ENCODE measurements at places on chromosomes 16 and 17. TPM values are rescaled to one million over a fixed set of nuclear protein-coding genes. Genes with fewer than 3 reads are reported as not detected.

GRCh38 chr16:51510416-51510815 lies 359.3 kb upstream of the SALL1 start:
- no peak for DNase-seq

DNA sequence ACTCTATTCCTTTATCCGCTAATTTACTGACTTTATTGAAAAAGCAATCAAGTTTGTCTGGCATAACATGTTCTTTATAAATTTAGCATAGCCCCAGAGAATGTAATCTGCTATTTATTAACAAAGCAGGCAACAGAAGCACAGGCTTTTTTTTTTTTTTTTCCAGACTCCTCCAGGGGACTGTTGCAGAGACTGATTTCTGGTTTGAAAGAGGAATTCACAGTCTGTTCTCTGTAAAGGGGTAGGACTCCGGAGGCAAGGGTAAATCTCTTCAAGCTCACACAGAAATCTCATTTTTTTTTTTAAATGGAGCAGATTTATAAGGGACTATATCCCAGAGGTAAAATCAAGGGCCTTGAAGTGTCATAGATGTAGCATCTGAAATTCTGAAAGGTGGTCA lies 1386.5 kb upstream of the CDH8 start:
- DNase-seq: no peak

- DNase-seq: no peak
Measured at GRCh38 chr17:7356756-7357155, 1.8 kb downstream of the TMEM95 start.

GRCh38 chr17:41296846-41297245 lies 5.8 kb downstream of the KRTAP29-1 start:
- DNase-seq: no peak

GRCh38 chr17:45867702-45868101 lies 23.0 kb downstream of the SPPL2C start:
- no peak for DNase-seq

DNA sequence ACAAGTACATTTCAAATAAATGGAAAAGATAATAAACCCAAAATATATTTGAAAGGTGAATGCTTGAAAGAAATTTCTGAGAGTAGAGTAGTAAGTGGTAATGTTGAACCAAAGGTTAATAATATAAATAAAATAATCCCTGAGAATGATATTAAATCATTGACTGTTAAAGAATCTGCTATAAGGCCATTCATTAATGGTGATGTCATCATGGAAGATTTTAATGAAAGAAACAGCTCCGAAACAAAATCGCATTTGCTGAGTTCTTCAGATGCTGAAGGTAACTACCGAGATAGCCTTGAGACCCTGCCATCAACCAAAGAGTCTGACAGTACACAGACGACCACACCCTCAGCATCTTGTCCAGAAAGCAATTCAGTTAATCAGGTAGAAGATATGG lies 84.2 kb downstream of the C17orf58 start:
- no peak for DNase-seq

GRCh38 chr16:86531191-86531545 lies 20.8 kb downstream of the FOXF1 start:
- DNase-seq: no peak

DNA sequence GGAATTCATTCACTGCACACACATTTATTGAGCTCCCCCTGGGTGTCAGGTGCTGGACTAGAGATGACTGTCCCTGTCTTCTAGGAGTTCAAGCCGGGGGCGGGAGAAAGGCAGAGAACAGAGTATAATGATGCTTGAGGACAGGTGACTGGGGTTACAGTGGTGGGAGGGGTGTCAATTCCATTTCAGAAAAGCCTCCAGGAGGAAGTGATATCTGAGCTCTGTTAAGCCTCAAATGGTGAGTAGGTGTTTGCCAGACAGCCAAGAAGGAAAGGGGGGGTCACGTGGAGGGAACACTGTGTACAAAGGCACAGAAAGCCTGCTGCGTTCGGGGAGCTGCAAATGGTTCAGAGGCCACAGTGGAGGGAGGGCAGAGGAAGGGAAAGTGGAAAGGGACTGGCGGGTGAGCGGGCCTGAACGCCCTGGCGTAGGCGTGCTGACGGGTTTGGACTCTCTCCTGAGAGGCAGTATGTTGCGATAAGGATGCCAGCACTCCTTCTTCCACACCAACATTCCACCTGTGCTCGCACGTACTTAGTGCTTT lies 9.7 kb upstream of the NXPH3 start:
- DNase-seq: no peak

DNA sequence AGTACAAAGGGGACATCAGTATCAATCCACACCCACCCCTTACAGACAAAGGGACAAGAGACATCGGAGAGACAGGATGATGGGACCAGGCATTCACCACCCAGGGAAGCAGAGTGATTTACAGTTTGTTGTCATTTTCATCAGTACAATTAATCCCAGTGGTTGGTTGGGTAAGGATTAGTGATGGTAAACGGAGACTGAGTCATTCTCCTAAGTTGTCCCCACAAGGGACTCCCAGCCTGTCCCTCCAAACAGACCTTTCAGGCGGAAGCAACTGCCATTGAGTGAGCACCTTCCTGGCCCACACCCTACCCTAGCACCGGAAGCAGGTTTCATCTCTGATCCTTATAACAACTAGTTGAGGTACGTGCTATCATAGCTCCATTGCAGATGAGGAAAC lies 11.2 kb downstream of the PPL start:
- DNase-seq: no peak

GRCh38 chr17:10051112-10051511 lies 146.0 kb upstream of the RCVRN start:
- DNase-seq: no peak

GRCh38 chr16:82936941-82937551 lies 310.3 kb downstream of the CDH13 start:
- DNase-seq: no peak

DNA sequence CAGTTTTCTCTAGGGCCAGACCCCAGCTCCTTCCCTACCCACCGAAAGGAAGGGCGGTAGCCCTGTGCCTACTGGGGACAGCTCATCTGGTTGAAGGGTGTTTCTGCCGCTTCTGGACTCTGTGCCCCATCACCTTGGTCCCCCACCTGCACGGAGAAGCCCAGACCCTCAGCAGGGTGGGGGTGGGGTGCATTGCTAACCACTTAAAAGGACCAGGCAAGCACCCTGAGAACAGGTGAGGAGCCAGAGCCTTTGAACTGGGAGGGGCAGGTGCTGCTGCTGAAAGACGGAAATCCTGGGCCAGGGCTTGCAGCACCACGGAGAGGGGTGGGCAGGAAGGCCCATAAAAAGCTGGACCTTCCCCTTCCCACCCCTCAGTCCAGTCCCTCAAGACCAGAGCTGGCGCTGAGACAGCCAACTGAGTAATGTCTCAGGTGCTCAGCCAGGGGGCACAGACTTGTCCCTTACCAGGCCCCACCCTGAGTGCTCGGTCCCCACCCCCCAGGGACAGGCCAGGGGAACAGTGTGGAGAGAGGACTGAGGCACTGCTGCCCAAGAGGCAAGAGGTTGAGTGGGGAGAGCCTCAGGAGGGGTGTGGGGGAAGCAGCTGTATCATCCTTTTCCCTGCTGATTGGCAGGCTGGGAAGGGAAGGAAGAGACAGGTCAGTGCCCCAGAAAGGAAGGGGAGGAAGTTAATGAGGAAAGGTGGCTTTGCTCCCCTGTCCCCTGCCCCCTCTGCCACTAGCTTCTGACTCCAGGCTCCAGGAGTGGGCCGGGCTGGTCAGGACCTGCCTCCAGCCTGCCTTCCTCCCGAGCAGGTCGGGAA lies 10.9 kb upstream of the SP2 start:
- DNase-seq: peak; percentile 57

DNA sequence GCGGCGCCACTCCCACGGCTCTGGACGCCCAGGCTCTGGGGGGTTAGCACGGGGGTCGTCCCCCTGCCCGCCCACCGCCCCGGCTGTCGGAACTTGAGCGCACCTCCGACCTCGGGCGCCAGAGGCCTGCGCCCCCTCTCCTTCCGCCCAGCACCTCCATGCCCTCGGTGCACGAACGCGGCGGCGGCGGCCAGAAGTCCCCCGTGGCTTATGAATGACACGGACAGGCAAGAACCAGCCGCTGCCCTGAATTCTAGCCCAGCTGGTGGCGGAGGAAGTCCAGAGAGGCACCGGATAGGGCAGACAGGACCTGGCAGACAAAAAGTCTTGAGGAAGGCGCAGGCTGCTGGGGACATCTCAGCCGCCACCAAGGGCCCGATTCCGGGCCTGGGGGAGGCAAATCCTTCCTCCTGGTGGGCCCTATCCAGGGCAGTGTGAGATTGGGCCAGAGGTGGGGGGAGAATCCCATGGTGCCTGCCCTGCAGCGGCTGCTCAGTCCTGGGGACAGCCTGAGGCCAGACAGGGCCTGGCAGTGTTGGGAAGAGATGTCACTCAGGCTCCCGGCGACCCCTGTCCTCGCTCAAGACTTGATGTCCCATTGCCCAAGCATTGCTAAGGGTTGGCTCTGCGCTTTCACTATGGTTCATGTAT lies 897 bp upstream of the CYGB start:
- peak; percentile 68 for DNase-seq

DNA sequence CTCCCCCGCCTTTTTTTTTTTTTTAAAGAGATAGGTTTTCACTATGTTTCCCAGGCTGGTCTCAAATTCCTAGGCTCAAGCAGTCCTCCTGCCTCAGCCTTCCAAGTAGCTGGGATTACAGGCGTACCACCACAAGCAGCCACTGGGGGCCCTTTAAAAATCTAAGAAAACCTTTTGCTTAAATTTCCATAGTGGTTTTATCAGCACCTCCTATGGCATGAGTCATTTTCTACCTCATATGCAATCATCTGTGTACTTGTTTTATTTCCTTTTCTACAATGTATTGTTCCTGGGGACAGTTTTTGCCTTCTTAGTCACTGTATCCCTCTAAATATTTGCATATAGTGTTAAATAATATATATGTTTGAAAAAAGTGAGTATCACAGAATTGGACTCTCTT lies 29.2 kb downstream of the GNA13 start:
- DNase-seq: peak; percentile 63

GRCh38 chr16:15725641-15726240 lies 75.7 kb downstream of the NDE1 start:
- DNase-seq: no peak

GRCh38 chr16:22727285-22728166 lies 86.4 kb upstream of the HS3ST2 start:
- no peak for DNase-seq

The GDPD3 gene
- total RNA-seq: 3.8 TPM

The PDIA2 gene
- total RNA-seq: 1.4 TPM

The SALL1 gene
- total RNA-seq: 101 TPM

The TSR1 gene
- total RNA-seq: 81.1 TPM

The C16orf96 gene
- total RNA-seq: 2.0 TPM

The CCL2 gene
- total RNA-seq: 1.4 TPM

The SLX4 gene
- total RNA-seq: 9.9 TPM

The KRT28 gene
- total RNA-seq: not detected

The TAX1BP3 gene
- total RNA-seq: 79.2 TPM

The SGCA gene
- 0.24 TPM for total RNA-seq

The SLC38A8 gene
- not detected for total RNA-seq

The ABCA8 gene
- total RNA-seq: not detected
